ENCODE measurements at places on chromosomes 7 and 10.

DNA sequence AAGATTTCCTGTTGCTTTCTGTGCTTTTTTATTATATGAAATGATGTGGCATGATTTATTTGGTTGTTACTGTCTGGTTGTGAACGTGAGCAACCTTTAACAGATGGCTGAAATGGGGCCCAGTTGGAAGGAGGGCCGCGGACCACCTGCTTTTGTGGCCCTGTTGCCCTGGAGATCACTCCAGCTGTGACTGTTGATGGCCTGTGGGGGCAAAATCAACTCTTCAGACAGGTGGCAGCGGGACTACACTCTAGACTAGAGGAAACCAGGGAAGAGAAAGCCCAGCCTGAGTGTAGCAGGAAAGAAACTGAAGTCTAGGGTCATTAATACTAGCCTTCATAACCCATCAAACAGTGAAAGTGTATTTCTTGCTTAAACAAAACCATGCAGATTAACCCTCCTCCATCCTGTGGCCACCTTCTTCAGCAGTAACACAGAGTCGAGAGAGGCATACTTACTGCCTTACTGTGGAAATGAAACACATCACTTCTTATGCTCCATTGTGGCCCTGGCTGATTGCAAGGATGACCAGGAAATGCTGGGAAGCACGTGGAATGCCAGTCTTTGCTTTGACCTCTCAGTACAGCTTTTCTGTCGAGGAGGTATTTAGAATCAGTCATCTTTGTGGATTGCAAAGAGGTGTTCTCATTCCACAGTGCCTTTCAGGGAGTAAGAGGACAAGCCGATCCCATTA lies 80.5 kb downstream of the CCNY start:
- DNase-seq = peak; percentile 79

DNA sequence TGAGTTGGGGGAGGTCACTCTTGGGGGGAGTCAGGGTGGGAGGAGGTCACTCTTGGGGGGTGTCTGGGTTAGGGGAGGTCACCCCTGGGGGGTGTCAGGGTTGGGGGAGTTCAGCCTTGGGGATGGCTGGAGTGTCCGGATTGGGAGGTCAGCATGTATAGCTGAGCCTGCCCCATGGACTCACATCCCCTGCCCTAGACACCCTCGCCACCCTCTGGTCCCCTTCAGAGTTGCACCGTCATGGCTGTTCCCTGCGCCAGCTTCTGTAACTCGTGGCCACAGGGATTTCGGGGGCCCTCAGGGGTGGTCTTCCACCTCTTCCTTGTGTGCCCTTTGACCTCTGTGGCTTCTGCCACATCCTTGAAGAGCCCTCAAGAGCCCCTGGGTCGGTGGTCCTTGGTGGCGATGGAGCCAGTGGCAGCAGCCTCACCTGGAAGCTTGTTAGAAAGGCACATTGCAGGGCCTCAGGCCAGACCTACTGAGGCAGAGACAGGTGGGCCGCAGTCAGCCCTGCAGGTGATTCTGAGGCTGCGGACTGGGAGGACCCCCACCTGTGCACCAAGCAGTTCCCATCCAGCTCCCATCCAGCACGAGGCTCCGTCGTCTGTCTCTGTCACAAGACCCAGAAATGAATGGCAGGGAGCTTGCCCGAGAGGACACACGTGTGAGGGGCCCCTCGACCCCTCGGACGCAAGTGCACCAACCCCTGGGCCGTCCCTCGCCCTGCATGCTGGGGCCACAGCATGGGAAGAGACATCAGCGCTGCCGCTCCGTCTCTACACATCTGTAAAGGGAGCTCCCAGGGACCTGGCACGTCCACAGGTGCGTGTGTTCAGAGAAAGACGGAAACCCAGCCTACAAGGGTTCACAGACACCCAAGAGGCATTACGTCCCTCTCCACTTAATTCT lies 44.7 kb upstream of the SUN1 start:
- DNase-seq = no peak

DNA sequence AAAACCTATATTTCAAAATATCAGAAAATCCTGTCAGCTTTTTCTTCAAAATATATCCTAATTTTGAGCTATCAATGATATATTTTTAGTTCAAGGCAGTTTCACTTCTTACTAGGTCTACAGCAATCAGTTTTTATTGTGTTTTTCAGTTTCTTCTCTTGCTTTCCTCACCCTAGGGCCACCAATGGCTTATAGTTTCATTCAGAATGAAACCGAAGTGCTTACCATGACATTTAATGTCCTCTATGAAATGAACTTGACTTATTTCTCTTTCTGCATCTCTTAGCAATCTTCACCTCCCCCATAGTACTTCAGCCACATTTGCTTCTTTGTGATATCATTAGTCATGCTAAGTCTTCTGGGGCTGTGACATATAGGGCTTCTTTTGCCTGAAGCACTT lies 100.3 kb downstream of the ARL5B start:
- DNase-seq = no peak

GRCh38 chr7:134051020-134051419 lies 76.1 kb upstream of the LRGUK start:
- no peak for DNase-seq

DNA sequence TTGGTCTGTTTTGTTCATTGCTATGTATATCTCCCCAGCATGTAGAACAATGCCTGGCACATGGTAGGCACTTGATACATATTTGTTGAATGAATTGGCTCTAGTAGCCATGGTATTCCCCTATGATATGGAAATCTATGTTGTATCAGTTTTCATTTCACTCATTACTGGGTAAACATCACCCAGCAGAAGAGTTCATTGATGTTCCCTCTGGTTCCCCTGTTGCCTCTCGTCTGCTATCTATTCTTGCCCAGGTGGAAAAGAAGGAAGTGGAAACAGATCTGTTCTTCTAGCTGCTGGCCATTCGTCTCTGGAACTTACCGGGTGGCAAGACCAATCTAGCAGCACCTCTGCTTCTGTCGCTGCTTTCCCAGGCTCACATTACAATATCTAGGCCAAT lies 71.5 kb downstream of the LRRC4 start:
- no peak for DNase-seq

- no peak for DNase-seq
These were observed 81.1 kb downstream of the GNAI1 start for GRCh38 chr7:80215734-80216133.

DNA sequence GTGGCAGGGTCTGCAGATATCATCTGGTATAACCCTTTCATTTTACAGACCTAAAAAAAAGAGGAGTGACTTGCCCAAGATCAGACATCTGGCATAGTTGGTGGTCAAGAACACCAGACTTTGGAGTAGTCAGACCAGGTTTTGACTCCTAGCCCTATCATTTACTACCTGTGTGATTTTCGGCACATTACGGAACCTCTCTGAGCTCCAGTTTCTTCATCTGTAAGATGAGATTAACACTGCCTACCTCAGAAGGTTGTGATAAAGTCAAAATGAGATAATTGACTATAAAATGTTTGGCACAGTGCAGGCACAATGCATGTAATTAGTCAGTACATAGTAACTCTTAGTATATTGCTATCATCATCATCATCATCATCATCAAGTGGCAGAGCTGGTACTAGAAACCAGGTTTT lies 1.2 kb downstream of the STRIP2 start:
- DNase-seq = no peak

- no peak for DNase-seq
These were observed 17.3 kb upstream of the C10orf95 start for GRCh38 chr10:102468683-102469082.

DNA sequence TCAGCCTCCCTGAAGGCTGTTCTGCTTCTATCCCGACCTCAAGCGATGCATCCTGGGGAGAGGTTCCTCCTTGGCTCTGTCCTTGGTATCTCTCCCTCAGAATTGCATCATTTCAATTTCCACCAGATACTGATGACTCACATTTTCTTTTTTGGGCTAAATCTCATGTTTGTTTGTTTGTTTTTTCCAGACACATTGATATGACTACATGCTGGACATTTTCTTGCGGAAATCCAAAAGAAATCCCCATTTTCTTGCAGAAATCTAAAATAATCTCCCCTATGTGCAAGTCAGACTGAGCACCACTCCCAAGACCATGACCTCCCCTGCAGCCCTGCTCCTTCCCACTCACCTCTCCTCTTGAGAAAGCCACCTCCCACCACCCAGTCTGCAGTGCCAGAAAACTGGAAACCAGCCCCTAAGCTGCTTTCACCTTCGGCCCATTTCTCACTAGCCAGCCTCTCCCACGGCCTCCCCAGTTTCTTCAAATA lies 260.2 kb upstream of the PRKCQ start:
- DNase-seq = no peak

DNA sequence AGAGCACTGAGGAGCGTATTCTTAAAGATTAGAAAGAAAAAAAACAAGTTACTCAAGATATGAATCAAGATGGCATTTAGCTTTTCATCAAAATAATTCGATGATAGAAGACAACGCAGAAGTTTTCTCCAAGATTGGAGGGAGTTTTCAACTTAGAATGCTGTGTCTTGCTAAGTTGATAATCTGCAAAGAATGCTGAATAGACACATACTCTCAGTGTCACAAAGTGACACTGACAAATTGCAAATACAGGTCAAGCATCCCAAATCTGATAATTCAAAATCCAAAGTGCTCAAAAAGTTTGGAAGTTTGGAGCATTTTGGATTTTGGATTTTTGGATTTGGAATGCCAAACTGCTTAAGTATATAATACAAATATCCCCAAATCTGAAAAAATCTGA lies 243.8 kb downstream of the BBS9 start:
- no peak for DNase-seq

- no peak for DNase-seq
These were observed 158.8 kb downstream of the WDR37 start for GRCh38 chr10:1214882-1215540.

- no peak for DNase-seq
These were observed 8.8 kb downstream of the AKAP9 start for GRCh38 chr7:91949221-91950009.

GRCh38 chr10:112295853-112296830 lies 12.9 kb downstream of the TECTB start:
- DNase-seq = no peak

GRCh38 chr10:83075016-83075814 lies 1064.1 kb upstream of the GHITM start:
- no peak for DNase-seq

GRCh38 chr10:44674536-44675386 lies 236.4 kb upstream of the TMEM72 start:
- DNase-seq = no peak

DNA sequence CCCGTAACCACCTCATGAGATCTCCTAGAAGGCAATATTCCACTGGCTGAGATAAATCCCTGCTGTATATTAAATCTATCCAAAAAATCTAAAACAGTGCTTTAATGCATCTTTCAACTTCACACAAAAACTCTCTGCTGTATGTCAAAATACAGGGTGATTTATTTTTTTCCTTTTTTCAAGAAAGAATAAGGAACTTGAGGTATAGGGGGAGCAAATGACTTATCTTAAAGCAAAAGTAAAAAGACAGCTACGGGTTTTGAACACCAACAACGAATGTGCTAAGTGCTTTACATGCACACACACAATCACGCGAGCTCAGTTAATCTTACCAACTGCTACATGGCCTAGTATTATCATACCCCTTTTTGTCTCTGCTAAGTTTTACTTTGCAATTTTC lies 168.9 kb upstream of the PHF14 start:
- DNase-seq = no peak

GRCh38 chr7:115363916-115364315 lies 442.0 kb downstream of the MDFIC start:
- DNase-seq = no peak

DNA sequence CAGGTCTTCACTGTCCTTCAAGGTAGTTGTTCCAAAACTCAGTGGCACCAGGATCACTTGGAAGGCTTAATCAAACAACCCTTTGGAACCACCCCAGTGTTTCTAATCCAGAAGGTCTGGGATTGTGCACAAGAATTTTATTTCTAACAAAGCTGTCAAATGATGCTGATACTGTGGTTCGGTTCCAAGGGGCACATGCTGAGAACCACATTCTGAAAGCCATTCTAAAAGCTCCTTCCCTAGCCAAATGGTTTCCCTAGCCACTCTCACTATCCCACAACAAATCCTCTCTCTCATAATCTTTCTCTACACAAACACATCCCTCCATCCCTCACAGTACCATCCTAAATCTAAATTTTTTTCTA lies 52.1 kb downstream of the MACC1 start:
- no peak for DNase-seq

DNA sequence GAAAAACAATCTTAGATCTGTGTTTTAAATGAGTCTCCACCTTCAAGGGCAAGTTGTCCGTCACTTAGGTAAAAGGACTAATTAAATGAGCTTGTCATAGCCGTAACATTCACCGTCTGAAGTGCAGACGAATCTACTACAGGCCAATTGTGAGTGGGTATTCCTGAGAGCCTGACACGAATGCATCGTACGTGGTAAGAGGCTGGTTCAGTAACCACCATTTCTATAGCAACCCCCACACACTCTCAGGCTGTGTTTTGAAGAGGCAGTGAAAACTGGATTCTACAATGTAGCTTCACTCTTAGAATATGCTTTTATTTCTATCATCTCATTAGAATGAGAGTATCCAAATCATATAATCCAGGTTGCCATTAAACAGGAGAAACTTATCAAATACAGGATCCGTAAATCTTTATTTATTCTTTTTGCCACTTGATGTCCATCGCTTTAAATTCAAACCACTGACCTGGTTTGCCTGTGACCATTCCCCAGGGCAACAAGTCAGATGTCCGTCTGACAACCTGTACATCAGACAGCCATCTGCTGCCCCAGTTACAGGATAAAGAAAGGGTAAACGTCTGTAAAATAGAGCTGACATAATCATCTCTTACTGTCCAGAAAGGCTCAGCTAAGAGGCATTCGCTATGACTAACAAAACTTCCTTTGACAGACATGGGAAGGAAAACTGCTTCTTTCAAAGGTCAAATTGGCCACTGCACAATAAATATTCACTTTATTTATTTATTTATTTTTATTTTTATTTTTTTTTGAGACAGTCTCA lies 70.3 kb upstream of the NMT2 start:
- no peak for DNase-seq

GRCh38 chr10:31584876-31585275 lies 265.9 kb downstream of the ZEB1 start:
- DNase-seq = no peak

- DNase-seq = no peak
These were observed 170.2 kb upstream of the KLF14 start for GRCh38 chr7:130904031-130904757.

- DNase-seq = no peak
These were observed 24.3 kb upstream of the OPN4 start for GRCh38 chr10:86630079-86630478.

DNA sequence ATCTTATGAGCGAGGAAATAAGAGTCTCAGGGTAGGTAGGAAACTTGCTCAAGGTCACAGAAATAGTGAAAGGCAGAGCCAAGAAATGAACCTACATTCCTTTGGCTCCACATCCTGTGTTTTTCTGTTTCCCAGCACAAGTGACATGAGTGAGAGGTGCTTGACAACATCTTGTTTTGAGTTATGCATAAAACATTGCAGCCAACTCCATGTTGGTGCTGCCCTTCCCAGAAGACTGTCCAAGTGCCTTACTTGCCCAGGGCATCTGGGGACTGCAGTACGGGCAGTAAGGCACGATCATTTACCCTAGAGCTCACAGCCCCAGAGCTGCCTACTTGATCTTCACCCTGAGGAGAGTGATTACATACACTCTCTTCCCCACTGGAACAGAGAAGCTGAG lies 148.8 kb downstream of the NOC3L start:
- no peak for DNase-seq

- peak; percentile 32 for DNase-seq
These were observed 63.6 kb upstream of the IGFBP3 start for GRCh38 chr7:45984386-45985295.
